ENCODE measurements at places on chromosomes 16 and 17.

GRCh38 chr16:14013145-14013570 is 58.0 kb upstream of the MRTFB start:
- no peak for DNase-seq

GRCh38 chr16:66097751-66098150 is 268.7 kb upstream of the CDH5 start:
- DNase-seq = no peak

- DNase-seq = no peak
Observed at GRCh38 chr16:73065632-73066330, 17.9 kb upstream of the ZFHX3 start.

DNA sequence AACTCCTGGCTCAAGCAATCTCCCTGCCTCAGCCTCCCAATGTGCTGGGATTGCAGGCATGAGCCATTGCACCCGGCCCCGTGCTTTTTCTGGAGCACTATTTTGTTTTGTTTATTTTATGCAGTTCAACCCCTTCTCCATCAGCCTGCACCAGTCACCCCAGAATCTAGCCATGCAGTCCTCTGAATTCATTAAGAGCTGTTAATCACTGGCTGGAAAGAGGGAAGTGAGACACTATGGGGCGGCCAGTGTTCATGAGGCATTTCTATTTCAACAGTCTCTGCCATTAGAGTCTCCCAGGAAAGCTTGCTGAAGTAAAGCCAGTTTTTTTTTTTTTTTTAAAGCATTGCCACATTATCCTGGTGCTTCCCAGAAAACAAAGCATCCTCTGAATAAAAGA is 1.7 kb downstream of the VWA3A start:
- no peak for DNase-seq

DNA sequence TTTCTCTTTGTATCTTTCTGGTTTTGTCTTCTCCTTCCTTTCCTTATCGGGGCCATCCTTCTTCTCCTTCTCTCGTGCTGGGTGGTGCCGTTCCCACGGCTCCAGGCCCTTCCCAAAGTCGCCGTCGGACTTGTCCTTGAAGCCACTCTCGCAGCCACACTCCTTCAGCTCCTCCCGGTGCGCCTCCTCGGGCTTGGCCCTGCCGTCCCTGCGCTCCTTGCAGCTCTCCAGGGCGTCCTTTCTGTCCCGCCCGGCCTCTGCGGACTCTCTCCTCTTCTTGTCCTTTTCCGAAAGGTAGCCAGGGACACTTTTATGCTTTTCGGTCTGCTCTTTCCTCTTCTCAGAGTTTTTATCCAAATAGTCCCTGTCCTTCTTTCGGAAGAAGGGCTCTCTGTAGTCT is 65.9 kb downstream of the ZNF778 start:
- no peak for DNase-seq

GRCh38 chr16:27355610-27356009 is 41.8 kb downstream of the IL4R start:
- DNase-seq = no peak

- no peak for DNase-seq
Observed at GRCh38 chr16:86093801-86094750, 195.1 kb downstream of the IRF8 start.

DNA sequence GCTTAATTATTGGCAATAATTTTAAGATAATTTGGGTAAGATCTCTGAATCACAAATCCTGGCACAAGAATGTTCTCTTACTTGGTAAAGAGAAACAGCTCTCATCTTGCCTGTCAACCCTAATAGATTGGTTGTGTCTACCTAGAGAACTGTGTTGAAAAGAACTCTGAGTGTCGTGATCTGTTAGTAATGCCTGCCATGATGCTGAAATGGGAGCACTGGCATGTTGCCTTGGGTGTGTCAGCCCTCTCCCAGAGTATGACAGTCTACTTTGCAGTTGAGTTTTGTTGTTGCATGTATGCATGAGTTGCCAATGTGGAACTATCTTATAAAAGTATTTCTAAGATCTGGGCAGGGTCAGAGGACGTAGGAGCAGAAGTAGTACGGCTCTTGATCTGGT is 221.4 kb downstream of the MAF start:
- no peak for DNase-seq

DNA sequence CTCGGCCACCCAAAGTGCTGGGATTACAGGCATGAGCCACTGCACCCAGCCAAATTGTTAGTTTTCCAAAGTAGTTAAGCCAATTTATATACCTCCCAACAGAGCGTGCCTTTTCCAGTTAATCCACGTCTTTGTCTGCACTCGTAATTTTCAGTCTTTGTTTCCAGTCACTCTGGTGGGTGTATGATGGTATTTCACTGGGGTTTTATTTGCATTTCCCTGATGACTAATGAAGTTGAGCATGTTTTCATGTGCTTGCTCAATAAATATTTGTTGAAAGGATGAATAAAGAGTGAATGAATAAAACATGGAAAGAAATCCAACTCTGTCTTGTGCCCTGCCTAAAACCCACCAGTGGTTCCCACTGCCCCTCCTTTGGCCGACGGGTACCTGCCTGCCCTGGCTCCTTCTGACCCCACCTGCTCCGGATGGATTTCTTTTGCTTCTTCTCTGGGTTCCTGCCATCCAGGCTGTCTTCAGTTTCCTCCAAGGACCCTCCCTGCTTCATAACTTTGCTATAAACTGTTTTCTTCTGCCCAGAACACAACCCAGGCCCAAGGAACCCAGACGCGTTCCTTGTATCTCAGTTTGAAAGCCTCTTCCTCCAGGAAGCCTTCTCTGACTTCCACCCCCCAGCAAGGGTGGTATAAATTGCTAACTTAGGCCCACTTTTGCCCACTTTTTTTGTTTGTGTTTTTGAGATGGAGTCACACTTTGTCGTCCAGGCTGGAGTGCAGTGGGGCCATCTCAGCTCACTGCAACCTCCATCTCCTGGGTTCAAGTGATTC is 3.0 kb upstream of the ABCC1 start:
- no peak for DNase-seq

DNA sequence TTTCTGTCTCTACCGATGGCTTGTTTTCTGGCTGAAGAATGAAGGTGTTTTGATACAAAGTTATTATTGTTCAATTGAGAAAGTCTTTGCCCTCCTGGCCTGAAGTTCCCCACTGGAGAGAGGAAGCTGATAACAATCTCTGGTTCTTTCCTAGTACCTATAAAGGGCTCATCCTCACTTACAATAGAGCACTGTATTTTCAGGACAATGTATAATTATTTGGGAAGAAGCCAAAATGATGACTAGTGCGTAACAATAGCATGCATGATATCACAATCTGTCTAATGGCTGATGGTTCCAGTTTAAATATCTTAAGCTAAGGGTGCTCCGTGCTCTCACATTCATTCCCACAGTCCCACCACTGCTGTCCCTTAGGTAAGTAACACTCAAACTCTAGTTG is 230.7 kb downstream of the IRX3 start:
- DNase-seq = no peak

DNA sequence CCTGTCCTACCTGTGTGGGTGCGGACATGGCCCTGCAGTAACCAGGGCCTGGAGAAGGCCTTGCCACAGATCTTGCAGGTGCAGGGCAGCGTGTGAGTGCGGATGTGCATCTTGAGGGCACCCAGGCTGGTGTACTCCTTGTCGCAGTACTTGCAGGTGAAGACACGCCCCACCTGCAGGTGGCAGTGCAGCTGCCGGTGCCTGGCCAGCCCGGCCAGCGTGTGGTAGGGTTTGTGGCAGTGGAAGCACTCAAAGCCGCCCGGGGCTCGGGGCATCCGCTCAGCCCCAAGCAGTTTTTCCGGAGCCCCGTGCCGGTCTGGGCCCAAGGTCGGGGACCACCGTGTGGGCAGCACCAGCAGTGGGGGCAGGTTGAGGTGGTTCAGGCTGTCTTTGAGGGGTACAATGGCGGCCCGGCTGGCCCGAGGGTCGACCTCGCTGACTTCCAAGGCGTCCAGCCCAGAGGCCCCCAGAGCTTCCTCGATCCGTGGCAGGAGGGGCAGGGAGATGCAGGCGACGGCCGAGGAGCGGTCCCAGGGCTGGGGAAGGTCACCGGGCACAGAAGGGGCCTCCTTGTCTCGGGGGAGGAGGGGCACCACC is 5.1 kb downstream of the SNAI3 start:
- DNase-seq = peak; percentile 23

GRCh38 chr17:44363613-44364159 is at the start of gene FAM171A2:
FAM171A2 (minus strand) TSS chr17:44363853; CDS start chr17:44363714, 139 bp downstream.
- DNase-seq = peak; percentile 64
